Heart left ventricle (tissue), 16 donors: ENCODE measurements at places on chromosomes 3 and 15. TPM values are rescaled to one million over a fixed set of nuclear protein-coding genes. Genes with fewer than 3 reads are reported as not detected.

GRCh38 chr15:40836020-40836419, 7.5 kb upstream of the PPP1R14D start:
- DNase-seq = no peak

GRCh38 chr15:58842713-58843396, 71.8 kb downstream of the MINDY2 start:
- no peak for DNase-seq

DNA sequence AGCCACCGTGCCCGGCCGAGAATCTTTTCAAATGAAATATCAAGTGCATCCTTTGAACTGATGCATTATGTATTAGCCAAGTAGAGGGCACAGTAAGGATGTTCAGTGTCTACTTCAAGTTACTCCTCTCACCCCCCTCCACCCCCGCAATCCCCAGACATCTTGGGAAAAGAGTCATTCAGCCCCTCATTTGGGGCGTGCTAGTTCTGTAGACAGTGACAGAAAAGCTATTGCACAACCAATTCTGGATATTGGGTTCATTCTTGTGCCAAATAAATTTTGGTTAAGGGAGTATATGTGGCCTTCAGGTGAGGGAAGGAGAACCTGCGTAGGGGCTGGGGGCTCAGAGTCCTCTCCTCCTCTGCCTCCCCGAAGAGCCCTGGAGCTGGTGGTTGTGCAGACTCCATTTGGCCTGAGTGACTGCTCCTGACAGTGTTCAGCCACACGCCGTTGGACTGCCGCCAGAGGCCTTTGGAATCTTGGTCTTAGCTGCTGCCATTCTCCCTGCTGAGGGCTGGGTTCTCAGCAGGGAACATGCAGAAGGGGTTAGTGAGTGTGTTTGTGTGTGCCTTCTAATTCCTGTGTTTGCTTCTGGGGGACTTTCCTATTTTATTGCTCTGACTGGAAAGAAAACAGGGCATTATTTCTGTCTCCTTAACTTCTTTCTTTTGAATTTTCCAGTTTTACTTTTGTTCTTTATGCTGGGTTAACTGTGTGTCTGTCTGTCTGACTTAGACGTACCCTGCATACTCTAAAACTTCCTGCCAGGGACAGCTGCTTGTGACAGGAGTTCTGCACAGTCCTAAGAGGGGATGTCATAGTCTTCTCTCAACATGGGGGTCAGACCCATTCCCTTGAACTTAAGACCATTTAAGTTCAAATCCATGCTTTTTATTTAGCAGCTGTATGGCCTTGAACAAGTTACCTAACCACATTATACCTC, 21.0 kb downstream of the RARB start:
- DNase-seq = peak; percentile 88

DNA sequence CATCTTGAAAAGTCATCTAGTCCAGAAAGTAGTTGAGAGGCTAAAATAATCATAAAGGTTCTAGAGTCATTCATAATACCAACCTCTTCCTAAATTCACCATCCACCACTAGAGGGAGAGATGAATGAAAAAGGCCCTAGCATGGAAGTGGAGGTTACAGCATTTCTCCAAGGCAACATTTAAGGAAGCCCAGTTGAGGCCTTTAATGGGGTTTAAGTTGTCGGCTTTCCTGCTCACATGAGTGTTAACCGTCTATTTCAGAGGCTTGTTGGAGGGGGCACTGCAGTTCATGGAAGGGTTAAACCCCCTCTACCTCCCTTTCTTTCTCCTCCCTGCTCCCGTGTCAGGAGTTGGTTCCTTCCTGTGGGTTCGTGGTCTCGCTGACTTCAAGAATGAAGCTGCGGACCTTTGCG, 3.8 kb upstream of the SLCO3A1 start:
- DNase-seq = no peak

DNA sequence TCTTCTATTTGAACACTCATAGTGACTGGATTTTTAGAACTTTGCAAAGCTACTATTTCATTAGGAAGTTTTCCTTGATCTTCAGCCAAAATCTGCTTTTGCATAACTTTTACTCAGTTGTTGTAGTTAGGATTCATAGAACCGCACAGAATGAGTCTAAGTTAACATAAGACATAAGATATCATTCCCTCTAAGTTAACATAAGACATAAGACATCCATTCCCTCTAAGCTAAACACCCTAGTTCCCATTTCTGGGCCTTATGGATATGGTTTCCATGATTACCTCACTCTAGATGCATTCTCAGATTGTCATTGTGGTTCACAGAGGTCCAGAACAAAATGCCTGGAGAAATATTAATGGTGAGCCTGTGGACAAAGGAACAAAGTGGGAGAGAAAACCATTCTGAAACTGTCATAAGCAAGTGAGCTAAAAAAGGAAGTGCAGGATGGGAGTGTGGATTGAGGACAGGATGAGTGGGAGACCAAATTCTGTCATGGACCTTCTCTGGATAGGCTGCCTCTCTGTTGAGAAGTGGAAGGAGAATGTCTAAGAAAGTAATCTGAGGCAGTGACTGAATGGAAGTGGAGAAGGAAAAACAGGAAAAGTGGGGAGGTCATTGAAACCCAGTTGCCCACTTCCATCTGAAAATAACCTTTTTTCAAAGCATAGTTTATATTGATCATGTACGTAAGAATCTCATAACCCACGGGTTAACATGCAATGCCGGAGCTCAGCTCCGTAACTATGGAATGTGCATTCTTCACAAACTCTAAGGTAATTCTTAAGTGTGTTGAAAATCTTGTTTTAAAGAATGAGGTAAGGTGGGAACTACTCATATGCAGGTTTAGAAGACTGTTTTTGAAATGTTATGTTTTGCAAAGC, 37.4 kb upstream of the SECISBP2L start:
- no peak for DNase-seq

DNA sequence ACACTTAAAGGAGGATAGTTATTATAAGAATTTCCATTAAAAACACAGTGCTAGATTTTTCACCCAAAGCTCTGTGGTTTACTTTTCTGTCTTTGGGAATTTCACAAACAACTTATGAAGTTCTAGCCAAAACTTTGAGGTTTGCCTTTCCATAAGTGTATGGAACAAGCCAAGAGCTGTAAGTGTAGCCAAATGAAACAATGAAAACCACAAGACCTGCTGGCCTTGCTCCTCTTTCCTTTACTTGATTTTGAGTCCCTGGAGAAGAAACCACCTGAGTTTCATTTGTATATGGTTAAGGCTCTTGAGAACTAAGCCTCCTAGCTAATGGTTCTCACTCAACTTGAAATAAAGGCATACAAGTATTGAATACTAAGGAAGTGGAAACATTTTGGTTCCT, 365.3 kb upstream of the EPHA3 start:
- no peak for DNase-seq

DNA sequence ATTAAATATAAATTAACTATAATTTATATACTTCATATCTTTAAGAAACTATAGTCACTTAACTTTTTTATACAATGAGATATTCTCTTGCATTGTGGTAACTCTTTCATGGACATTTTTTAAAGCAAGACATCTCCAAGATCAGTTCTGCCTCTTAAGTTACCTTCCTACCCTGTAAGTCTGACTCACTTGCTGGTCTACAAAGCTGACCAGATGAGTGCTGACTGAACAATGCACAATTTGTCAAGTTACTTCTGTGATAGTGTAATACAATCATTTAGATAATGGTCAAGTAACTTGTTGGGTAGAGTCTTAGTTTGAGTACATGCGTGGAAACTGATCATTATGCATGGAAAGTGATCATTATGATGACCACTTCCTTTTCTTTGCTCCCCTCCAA, 145.9 kb downstream of the MEIS2 start:
- DNase-seq = no peak

GRCh38 chr3:109874896-109875708, 537.8 kb upstream of the DPPA4 start:
- no peak for DNase-seq

DNA sequence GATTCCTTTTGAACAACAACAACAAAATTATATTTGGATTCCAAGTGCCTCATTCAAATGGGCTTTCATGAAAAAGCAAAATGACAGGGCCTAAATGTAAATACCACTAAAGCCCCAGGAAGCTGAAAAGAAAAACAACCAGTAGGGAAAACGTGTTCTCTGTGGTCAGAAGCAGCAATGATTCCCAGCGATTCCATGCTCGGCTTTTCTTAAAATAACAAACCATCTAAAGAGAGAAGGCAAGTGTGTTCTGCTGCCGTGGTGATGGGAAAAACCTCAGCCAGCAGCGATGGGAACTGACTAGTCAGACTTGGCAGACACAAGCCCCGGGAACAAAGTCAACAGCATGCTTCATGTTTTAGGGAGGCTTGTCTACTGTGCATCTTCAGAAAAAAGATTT, 153.6 kb downstream of the TNIK start:
- peak; percentile 79 for DNase-seq

- DNase-seq = no peak
Measured at GRCh38 chr3:23867838-23868237, 49.0 kb downstream of the NKIRAS1 start.

GRCh38 chr15:38699633-38700230, 135.1 kb upstream of the RASGRP1 start:
- DNase-seq = peak; percentile 24

DNA sequence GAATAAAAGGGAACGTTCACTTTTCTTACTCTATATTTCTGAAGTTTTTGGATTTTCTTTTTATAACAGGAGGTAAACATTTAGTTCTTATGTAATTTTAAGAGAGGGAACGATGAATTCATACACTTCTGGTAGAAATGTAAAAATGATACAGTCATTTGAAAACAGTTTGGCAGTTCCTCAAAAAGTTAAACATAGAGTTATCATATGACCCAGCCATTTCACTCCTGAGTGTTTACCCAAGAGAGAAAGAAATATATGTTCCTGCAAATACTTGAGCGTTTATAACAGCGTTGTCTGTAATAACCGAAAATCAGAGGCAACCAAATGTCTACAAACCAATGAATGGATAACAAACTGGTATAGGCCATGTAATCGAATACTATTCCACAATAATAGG, 20.8 kb upstream of the CCR9 start:
- no peak for DNase-seq

GRCh38 chr3:54773271-54773670, 154.6 kb downstream of the LRTM1 start:
- no peak for DNase-seq

DNA sequence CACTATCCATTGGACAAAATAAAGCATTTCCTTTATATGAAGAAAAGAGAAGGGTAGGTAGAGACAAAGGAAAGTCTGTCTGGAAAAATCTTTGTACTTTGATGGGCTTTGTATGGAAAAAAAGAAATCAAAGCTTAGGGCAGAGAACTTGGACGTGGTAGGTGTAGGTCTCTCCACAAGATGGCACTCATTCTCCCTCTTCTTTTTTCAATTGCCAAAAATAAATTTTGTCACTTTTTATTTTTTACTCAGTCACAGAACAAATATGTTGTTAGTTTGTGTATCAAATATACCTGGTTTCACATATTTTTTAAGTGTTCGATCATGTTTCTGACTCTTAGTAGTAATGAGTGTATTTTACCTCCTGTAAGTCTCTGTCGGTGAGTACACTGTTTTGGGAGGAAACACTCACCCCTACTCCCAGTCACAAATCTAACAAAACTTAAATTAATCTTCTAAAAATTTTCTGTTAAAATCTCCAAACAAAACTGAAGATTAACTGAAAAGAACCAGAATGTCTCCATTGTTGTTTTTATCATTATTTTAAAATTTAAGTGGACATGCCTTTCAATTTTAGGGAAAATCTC, 415.8 kb upstream of the GOLIM4 start:
- no peak for DNase-seq

DNA sequence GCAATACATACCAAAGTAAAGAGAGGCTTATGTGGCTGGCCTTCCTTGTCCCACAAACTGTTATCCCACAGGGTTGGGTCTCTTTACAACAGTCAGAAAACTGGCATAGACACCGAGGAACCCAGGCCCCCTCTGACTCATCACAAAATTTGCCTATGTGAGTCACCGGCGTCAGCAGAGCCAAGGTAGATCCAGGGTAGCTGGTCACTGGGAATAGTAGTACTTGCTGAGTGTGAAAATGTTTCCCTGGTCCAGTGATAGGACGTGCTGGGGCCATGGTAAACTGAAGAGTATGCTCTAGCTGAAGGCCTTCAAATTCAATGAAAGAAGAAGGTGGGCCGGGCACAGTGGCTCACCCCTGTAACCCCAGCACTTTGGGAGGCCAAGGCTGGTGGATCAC, 27.1 kb upstream of the SKIL start:
- DNase-seq = no peak

DNA sequence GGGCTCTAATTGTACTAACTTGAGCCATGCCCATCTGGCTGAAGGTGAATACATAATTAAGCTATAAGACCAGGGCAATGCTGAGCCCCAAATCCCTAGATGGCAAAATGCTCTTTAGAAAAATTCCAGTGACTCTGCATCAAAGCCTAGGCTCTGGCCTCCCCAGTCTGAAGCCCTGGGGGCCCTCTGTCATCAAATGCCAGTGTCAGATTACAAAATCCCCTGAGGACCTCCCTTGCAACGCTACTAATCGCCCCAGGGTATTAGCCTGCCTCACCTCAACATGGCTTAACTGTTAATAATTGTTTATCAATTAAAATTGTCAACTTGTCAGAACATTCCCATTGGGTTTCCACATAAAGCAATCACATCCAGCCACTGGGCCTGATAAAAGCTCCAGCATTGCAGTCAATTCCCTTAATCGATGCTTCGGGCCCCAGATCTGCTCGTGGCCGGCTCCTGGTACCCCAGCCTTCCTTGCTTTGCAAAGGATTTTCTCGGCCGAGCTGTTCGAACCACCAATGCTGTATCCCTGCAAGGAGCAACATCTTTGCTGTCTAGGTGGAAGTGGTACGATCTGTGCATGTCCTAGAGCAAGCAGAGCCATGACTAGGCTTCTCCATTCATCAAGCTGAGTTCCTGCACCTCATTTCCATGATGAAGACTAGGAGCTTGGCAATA, 151.7 kb downstream of the MEGF11 start:
- DNase-seq = no peak

SCN11A gene
- total RNA-seq = 0.09 TPM

UPK1B gene
- not detected for total RNA-seq

GRAMD1C gene
- total RNA-seq = 1.1 TPM

MEGF11 gene
- not detected for total RNA-seq

CILP gene
- 6.2 TPM for total RNA-seq

LEKR1 gene
- total RNA-seq = 1.0 TPM

GREM1 gene
- total RNA-seq = not detected

LYZL4 gene
- not detected for total RNA-seq
